ENCODE measurements at places on chromosomes 7 and 10. TPM values are rescaled to one million over a fixed set of nuclear protein-coding genes. Genes with fewer than 3 reads are reported as not detected.

GRCh38 chr10:83272666-83273434 lies 866.5 kb upstream of the GHITM start:
- no peak for DNase-seq

GRCh38 chr7:142626420-142627035 lies 122.7 kb upstream of the PRSS1 start:
- DNase-seq = peak; percentile 43

- DNase-seq = no peak
Measured at GRCh38 chr10:83685458-83685857, 453.9 kb upstream of the GHITM start.

- DNase-seq = no peak
Measured at GRCh38 chr7:28112883-28113540, 67.6 kb downstream of the JAZF1 start.

IKZF1 gene
- polyA plus RNA-seq = 238 TPM

NUTM2B gene
- polyA plus RNA-seq = not detected

UTF1 gene
- polyA plus RNA-seq = not detected

ELMO1 gene
- 65.6 TPM for polyA plus RNA-seq

Data from CD8-positive, alpha-beta memory T cell (primary cell).